ENCODE measurements at places on chromosomes 1 and 21.

DNA sequence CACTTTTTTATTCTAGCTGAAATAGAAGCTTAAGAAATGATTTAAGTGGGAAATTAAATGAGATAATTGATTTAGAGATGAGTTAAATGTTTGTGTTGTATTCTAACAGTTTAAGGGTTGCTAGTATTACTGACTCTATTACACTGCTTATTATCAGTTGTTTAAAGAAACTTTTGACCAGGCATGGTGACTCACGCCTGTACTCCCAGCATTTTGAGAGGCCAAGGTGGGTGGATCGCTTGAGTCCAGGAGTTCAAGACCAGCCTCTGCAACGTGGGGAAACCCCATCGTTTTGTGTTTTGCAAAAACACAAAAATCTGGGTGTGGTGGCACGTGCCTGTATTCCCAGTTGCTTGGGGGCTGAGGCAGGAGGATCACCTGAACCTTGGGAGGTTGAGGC lies 14.2 kb downstream of the CLIC4 start:
- no peak for DNase-seq

DNA sequence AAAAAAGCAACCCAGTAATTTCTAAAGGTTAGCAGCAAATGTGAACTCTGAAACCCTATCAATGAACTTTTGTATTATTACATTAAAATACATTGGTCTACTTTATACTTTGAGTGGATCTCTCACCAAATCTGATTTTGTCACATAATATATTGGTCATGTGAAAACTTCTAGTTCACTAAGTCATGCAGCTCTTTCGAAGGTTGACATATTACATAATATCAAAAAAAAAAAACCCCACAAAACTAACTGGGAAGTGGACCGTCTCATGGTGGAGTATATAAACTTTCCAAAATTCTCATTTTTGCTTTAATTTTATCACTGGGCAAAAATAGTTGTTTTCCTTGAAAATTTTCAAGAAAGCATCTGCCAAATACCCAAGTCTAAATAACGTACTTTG lies 50.4 kb downstream of the GATAD2B start:
- no peak for DNase-seq

- no peak for DNase-seq
These were observed 15.6 kb upstream of the CA6 start for GRCh38 chr1:8930116-8930515.

DNA sequence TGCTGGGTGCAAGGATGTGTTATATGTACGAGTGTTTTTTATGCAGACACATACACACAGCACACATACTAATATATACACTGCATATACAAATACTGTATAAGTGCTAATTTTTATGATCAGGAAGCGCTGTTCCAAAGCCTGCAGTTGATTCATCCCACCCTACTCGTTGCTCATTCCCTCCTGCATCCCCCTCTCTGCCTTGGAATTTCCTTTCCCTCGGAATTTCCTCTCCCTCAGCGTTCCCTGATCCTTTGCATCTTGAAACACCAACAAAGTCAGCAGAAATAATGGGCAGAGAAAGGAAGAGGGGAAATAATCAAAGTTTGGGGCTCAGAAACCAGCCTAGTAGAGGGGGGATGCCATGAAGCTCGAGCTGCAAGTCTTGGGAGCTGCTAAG lies 98.9 kb downstream of the CSMD2 start:
- no peak for DNase-seq

- DNase-seq: no peak
These were observed 13.3 kb downstream of the TRIM11 start for GRCh38 chr1:228393268-228393701.

DNA sequence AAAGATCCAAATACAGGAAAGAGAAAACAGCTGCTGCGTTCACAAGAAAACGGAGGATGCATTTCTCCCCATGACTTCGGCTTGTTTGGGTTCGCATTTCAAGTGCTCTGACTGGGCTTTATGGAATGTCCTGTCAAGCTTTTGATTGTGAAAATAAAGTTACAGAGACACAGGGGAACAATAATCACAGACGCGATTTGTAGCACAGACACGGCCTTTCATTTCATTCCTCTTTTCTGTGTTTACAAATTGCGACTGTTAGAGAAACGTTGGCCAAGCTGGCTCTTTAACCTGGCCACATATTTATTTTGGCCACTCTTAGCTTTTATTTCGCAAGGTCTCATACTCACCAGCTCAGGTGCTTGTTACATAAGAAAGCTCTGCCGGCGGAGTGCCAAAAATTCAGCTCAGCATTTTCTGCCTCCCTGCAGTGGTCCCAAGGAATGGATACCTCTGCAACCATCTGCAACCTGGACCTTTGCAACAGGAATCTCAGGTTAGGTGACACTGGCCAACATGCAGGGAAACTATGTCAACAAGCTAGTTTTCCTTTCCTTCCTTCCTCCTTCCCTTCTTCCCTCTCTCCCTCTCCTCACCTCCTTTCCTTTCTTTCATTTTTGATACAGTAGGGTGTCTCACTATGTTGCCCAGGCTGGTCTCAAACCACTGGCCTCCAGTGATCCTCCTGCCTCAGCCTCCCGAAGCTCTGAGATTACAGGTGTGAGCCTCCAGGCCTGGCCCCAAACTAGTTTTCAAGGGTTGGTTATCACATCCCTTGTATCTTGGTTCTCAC lies 58.2 kb upstream of the SLC45A1 start:
- no peak for DNase-seq

DNA sequence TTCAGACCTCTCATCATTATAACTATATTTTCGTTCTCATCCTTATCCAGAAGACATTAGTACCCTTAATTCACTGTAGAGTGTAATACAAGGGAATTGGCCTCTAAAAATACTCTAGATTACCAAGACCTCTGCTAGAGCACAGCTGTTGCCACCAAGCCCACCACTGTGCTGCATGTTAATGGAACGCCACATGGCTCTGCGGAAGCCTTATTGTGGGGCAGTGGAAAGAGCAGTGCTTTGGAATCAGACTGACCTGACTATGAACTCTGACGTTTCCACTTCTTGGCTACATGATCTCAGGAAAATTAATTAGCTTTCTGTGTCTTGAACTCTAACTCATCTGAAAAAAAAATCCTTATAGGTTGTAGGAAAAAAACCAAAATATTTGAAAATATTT lies 222.1 kb downstream of the LMX1A start:
- DNase-seq: no peak

DNA sequence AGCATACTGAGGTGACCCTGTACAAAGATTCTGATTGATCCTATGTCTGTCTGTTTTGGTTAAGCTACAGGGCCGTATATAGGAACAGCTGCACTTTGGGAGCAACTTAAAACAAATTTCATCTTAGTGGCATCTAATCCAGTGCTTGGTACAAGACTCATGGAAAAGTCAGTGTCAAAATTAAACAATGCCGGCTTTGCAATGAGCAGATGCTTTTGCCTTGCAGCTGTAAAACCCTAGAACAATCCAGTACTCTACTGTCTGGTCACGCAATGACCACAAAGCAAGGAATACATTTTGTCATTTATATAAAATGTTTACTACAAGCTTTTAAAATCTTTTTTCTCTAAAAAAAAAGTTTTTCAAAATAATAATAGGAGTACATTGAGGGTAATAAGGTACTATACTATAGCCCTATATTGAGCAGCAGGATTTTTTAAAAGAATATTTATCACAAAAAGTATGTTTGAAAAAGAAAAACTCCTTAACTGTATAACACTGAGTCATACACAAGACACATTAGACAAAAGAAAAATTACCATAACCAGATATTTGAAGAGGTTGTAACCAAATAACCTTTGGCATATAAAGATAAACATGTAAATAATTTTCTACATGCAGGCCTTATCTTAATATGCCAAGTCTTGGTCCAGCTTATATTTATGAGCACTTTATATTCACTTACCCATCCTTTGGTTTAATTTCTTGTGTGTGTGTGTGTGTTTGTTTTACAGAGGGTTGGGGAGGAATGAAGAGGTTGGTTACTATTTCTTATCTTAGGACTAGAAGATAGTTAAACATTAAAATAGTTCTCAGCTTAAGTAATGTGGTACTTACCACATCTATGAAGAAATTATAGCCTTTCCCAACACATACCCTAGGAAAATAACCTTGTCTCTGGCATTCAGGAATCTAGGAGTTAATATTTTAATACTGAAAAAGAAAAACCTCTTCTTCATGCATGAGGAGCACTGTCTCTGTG lies 262.3 kb downstream of the FAF1 start:
- no peak for DNase-seq

- no peak for DNase-seq
These were observed 19.9 kb upstream of the SERPINC1 start for GRCh38 chr1:173937062-173937461.

DNA sequence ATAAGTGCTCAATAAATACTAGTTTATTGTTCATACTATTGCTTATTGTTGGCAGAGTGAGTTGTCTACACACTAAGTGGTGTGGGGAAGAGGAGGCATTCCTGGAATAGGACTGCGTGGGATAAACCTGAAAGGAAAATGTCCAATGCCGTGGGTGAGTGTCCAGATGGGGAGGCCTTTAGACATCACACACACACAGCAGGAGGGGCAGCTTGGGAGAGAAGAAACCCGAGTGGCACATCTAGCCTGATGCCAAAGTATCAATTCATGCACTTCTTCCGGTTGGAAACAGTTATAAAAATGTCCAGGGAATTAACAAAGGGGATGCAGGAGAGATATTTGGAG lies 27.3 kb downstream of the CCN1 start:
- no peak for DNase-seq

GRCh38 chr1:63148825-63149645 lies 173.3 kb upstream of the FOXD3 start:
- DNase-seq: no peak

- DNase-seq: no peak
These were observed 142.7 kb downstream of the FOXD2 start for GRCh38 chr1:47580451-47580995.

GRCh38 chr1:185825556-185825955 lies 91.4 kb downstream of the HMCN1 start:
- no peak for DNase-seq

GRCh38 chr1:196009362-196009761 lies 598.9 kb downstream of the KCNT2 start:
- DNase-seq: no peak

GRCh38 chr1:22641906-22642636 lies 1.4 kb upstream of the C1QC start:
- DNase-seq: peak; percentile 66

DNA sequence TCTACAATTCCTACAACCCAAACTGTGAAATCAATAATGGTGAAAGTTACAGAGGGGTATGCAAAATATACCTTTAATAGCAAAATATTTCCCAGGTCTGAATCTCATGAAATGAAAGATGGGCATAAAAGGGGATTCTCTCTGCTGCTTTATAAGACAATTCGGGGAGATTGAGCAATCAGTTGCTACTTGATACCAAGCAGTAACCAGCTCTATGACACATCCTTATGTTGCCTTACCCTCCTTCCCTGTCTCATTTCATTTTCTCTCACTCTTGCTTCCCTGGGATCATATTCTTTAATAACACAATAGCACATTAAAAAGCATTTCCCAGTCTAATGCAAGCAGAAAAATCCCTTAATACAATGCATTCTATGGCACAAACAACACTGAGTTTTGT lies 29.0 kb downstream of the ZSWIM5 start:
- DNase-seq: no peak

DNA sequence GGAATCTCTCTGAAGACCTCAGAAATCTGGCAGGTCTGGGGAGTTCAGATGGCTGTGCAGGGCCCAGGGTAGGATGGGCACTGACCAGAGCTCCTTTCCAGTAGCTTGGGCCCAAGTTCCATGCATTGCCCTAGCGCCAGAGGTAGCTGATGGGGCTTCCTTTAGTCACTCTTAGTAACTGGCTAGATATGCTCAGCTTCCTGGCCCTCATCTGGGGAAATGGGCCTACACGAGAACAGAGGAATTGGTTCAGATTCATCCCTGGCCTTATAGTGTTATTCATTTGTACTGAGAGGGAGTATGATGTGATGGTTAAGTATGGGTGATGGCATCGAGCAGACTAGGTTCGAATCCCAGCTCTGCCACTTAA lies 15.5 kb upstream of the PSMB2 start:
- DNase-seq: no peak

DNA sequence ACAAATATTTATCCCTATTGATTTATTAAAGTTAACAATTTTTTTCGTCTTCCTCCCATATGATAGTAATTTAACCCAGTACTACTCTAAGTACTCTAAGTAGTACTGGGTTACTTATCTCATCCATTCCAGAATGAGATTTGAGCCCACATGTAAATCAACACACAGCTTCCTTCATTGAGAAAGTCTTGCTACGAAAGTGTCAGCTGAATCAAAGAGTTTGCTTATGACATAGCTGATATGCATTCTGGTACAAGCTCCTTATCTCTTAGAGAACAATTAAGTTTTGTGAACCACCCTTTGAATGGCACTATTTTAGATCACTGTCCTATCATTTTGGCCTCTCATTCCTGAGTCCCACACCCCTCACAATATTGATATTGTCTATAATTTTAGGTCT lies 2.4 kb upstream of the SLC44A3 start:
- no peak for DNase-seq

GRCh38 chr1:224262373-224263054 lies 67.5 kb downstream of the NVL start:
- no peak for DNase-seq

DNA sequence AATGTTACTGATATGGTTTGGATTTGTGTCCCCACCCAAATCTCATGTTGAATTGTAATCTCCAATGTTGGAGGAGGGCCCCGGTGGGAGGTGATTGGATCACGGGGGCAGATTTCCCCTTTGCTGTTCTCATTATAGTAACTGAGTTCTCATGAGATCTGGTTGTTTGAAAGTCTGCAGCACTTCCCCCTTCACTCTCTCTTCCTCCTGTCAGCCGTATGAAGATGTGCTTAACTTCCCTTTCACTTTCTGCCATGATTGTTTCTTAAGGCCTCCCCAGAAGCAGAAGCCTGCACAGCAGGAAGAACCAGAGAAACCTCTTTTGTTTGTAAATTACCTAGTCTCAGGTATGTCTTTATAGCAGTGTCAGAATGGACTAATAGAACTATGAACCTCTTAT lies 28.4 kb downstream of the TRIM33 start:
- no peak for DNase-seq

DNA sequence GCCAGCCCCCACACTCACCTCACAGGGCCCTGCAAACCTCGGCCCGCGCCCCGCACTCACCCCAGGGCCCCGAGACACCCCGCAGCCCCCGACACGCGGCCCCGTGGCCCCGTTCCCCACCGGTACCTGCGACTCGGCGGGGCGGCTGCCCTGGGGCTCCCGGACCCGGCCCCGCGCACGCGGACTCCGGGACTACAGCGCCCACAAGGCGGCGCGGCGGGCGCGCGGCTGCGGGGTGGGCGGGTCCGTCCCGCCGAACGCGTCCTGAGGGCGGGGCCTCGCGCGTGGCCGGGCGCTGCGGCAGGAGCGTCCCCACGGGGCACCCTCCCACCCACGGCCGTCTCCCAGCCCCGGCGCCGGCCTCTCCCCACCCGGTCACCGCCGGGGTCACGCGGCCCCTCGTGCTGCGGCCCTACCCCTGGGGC lies at the start of gene SLC19A1:
TSS of gene SLC19A1 (minus strand) at position 199 of the 425 bp plus-strand sequence. CDS start 4,481 bp downstream, outside the sequence.
- peak; percentile 70 for DNase-seq

DNA sequence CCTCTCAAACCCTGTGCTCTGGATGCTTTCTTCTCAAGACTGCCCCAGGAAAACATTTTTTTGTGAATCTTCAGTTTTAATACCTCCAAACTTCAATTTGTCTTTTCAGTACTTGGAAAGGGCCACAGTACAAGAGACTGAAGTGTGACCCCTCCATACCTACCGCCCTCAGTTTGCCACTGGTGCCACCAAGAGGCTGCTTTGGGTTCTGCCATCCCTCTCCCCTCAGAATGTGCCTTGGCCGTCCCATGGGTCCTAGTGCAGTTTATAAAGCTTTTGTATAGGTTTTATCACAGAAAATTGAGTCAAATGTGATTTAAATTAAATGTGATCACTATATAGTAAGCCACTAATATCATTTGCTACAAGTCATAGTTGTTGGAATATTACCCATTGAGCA lies 60.8 kb upstream of the PGD start:
- DNase-seq: peak; percentile 38

- no peak for DNase-seq
These were observed 100.4 kb downstream of the MAP3K21 start for GRCh38 chr1:233427907-233428306.

Measured in stimulated activated CD4-positive, alpha-beta T cell treated with anti-CD3 and anti-CD28 coated beads, Interleukin-1b, Interleukin-23, amount 100 ng/mL, for 48 hours (primary cell).